MM.1S (cell line): ENCODE measurements at places on chromosomes 7 and 10.
A peak's percentile ranks its signal among the peaks of the same experiment; 100 is the strongest.

- no peak for DNase-seq
Measured at GRCh38 chr7:25680636-25681035, 452.4 kb upstream of the NPVF start.

GRCh38 chr10:89165923-89166322, 41.2 kb downstream of the CH25H start:
- no peak for DNase-seq

DNA sequence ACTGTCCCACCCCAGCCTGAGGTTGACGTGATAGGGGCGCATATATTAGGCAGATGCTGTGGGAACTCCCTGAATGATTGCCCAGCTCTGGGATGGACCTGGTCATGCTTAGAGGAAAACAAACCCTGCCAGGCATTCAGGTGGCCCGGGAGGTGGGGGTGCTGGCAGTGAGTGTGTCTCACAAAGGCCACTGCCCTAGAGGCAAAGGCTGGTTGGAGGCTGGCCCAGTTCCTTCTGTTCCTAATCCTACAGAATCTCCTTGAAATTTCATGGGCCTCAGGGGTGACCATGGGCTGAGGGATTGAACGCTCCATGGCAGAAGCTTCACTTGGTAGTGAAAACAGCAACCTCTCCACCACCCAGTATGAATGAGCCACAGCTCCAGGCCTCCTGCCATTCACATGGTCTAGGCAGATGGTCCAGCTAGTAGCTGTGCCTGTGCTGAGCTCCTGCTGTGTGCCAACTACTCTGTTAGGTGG, 25.6 kb downstream of the ADRA2A start:
- no peak for DNase-seq

DNA sequence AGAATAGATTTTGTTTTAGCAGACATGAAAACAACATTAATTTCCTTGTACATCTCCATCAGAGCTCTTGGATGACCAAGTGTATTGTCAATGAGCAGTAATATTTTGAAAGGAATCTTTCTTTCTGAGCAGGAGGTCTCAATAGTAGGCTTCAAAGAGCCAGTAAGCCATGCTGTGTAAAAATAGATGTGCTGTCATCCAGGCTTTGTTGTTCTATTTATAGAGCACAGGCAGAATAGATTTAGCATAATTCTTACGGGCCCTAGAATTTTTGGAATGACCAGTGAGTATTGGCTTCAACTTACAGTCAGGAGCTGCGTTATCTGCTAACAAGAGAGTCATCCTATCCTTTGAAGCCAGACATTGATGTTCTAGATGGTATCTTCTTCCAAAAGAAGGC, 19.0 kb downstream of the MINPP1 start:
- DNase-seq: no peak

- DNase-seq: no peak
Measured at GRCh38 chr7:91242097-91242844, 22.0 kb upstream of the FZD1 start.

DNA sequence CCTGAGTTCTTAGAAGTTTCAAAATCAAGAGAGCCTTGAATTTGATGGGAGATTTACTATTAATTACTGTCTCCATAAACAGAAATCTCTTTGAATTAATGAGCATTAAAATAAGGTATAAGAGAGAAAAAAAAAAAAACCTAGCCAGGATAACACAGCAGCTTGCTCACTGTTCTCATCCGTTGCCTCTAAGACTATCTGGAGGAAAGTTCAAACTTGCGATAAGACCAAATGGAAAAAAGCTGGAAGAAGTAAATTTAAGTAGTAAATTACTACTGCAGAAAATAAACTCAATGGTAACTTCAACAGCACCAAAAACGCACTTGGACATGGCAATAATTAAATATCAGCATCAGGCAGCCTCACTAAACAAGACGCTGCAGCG, 36.7 kb downstream of the GNA12 start:
- no peak for DNase-seq

DNA sequence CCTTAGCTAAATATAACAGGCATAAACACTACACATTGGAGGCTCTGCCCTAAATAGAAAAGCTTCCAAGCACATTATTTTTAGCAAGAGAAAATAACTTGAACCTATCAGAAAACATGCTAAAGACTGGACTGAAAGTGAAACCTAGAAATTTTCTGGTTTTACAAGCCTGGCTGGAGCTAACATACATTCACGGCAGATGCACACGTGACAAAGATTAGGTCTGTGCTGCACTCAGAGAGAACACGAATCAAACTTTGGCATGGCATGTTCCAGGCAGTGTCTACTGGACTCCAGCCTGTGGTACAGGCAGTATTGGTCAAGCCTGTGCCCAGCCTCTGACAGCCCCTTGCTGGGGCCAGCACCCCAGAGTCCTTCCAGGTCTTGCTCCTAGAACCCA, 94.1 kb upstream of the PCBD1 start:
- DNase-seq: peak; percentile 92

DNA sequence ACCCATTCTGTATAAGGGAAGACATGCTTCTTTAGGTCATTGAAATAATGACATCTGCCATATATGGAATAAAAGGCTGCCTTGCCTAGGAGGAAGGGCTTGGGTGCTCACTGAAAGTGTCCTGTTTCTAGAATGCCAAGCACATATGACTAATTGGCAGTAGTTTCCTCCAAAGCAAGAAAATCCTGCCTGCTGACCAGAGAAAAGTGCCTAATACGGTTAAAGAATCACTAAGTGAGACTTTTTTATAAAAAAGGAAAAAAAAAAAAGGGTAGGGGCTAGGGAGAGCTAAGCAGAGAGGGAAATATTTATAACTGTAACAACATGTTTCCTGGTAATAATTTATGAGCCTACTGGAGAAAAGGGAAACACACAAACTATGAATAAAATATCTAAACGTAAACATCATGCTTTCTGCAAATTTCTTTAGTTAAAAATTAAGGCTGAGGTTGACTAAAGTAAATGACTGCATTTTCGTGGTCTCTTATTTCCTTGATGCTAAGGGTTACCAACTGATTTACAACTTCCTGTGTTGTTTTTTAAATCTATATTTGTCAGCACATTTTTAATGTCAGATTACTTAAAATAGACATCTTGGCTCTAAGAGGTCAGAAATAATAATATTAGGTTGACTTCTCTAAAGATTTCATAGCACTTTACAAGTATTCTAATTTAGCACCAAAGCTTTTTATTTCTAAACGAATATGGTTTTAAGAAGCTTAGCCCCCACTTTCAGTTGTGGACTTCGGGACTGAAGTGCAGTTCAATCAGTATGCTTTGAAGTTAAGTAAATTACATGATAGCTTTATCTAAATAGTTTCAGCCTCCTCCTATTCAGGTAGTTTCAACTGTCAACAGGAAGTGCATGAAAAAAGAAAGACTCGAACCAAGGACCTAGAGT, 89.6 kb downstream of the CABCOCO1 start:
- peak; percentile 40 for DNase-seq

- no peak for DNase-seq
Measured at GRCh38 chr7:47376991-47377616, 204.8 kb downstream of the TNS3 start.

- DNase-seq: no peak
Measured at GRCh38 chr7:84509522-84509921, 314.9 kb upstream of the SEMA3A start.

DNA sequence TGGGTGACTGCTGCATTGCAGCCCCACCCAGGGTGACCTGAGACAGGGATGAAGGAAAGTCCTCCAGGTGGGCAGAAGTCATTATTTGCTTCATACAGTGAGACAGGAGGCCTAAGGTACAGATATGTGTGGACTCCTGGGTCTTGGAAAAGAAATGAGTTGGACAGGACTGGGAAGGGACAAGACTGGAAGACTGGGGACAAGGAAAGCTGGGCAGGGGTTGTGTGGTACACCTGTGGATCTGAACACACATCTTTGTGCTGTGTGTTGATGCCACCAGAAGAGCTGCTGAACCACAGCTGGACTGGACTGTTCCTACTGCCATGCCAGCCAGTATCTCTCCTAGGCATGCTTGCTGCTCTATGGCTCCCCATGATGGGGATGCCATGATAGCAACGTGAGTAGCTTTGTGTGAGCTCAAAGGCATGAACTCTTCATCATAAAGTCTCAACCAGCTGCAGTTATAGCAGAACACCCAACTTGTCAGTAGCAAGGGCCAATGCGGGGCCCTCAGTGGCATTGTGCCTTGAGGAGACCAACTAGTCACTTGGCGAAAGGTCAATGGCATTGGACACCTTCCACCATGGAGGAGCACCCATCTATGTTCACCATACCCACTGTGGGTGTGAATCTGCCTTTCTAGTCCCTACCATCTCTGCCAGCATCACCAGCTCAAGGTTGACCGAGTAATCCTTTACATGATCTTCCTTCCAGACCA, 76.0 kb upstream of the GRB10 start:
- DNase-seq: no peak

GRCh38 chr10:19195698-19196097, 147.1 kb downstream of the MALRD1 start:
- no peak for DNase-seq

GRCh38 chr10:43056568-43057011, 20.3 kb upstream of the RET start:
- DNase-seq: no peak

- DNase-seq: no peak
Measured at GRCh38 chr7:38303866-38304265, 30.4 kb upstream of the TARP start.

DNA sequence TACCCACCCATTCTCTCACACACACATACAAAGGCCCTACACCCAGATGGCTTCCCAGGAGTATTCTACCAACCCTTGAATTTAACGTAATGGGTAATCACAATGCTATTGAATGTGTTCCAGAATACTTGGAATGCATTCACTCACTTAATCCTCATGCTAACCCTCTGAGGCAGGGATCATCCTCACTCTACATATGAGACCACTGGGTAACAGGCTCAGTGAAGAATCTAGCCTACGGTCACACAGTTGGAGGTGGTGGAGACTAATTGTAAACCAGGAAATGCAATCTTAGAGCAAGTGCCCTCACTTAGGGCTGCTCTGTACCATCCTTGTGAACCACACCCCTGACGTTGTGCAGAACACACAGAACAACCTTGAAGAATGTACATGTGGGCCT, 87.5 kb downstream of the PPP1R3C start:
- DNase-seq: no peak

- DNase-seq: no peak
Measured at GRCh38 chr10:29056729-29057128, 232.1 kb upstream of the LYZL1 start.

DNA sequence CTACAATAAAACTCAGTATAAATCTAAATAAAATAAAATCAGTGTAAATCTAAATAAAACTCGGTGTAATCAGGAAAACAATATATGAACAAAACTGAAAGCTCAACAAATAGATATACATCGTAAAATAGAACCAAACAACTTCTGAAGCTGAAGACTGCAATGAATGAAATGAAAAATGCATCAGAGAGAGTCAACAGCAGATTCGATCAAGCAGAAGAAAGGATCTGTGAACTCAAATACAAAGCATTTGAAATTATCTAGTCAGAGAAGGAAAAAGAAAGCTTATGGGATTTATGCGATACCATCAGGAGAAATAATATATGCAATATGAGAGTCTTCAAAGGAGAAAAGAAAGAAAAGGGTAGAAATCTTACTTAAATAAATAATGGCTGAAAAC, 255.0 kb downstream of the BICC1 start:
- no peak for DNase-seq

GRCh38 chr10:69232736-69233480, 12.8 kb downstream of the HKDC1 start:
- DNase-seq: no peak

- DNase-seq: no peak
Measured at GRCh38 chr10:71501402-71501801, 104.7 kb downstream of the CDH23 start.

- DNase-seq: no peak
Measured at GRCh38 chr7:71824006-71824760, 588.0 kb downstream of the CALN1 start.

GRCh38 chr7:14340393-14341074, 351.1 kb upstream of the ETV1 start:
- DNase-seq: no peak

DNA sequence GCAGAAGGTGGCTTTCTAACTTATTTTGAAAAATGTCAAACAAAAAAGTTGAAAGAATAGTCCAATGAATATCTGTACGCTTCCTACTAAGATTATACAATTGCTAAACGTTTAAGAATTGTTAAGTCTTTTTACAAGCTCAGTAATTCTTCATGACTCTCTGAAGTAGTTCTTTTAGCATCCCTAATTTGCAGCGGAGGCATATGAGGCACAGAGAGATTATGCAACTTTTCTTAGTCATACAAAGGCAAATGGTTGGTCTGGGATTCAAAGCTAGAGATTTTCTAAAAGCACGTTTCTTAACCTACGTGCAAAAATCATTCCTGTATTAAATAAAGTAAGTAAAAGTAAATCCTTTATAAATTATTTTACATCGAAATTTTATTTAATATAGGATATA, 254.2 kb downstream of the MAGI2 start:
- DNase-seq: no peak

GRCh38 chr7:47937065-47937687, 11.1 kb downstream of the PKD1L1 start:
- DNase-seq: peak; percentile 68

DNA sequence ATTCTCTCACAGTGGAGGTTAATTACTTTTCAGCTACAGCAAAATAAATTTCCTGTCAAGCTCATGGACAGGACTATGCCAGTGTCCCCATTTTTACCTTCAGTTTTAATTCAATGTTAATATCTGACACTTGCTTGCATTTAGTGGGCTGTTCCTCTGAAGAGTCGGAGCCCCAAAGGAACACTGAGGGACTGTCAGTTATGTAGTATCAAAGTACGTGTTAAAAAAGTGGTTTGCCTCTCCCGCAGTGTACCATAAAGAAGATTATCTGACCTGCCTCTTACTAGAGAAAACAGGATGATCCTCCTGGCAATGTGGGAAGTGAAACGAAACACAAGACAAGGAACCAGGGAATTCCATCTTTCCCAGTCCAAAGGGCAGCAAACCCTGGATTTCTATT, 1010.9 kb upstream of the PHF14 start:
- DNase-seq: no peak

DNA sequence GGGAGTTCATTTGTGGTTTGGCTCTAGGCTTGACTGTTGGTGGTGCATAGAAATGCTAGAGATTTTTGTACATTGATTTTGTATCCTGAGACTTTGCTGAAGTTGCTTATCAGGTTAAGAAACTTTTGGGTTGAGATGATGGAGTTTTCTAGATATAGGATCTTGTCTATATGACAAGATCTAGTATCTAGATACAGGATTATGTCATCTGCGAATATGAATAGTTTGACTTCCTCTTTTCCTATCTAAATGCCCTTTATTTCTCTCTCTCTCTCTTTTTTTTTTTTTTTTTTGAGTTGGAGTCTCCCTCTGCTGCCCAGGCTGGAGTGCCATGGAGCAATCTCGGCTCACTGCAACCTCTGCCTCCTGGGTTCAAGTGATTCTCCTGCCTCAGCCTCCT, 62.9 kb downstream of the MGAM2 start:
- DNase-seq: no peak

- no peak for DNase-seq
Measured at GRCh38 chr10:92727141-92727540, 37.4 kb downstream of the HHEX start.

- no peak for DNase-seq
Measured at GRCh38 chr10:13450069-13450468, 78.7 kb downstream of the BEND7 start.
